ENCODE measurements at places on chromosomes 12 and 14. TPM values are rescaled to one million over a fixed set of nuclear protein-coding genes. Genes with fewer than 3 reads are reported as not detected.

GRCh38 chr12:75650595-75651341 is 139.4 kb upstream of the KRR1 start:
- no peaks in the 10 kb centered on the region for H3K4me1 ChIP-seq
- H3K4me3 ChIP-seq: no peak overlapping the region
- no peak overlapping the region for H3K27ac ChIP-seq
- no peaks in the 10 kb centered on the region for H3K36me3 ChIP-seq
- DNase-seq: no peak
- H3K27me3 ChIP-seq: no peaks in the 10 kb centered on the region

OTOGL gene
- 0.15 TPM for total RNA-seq

DNA sequence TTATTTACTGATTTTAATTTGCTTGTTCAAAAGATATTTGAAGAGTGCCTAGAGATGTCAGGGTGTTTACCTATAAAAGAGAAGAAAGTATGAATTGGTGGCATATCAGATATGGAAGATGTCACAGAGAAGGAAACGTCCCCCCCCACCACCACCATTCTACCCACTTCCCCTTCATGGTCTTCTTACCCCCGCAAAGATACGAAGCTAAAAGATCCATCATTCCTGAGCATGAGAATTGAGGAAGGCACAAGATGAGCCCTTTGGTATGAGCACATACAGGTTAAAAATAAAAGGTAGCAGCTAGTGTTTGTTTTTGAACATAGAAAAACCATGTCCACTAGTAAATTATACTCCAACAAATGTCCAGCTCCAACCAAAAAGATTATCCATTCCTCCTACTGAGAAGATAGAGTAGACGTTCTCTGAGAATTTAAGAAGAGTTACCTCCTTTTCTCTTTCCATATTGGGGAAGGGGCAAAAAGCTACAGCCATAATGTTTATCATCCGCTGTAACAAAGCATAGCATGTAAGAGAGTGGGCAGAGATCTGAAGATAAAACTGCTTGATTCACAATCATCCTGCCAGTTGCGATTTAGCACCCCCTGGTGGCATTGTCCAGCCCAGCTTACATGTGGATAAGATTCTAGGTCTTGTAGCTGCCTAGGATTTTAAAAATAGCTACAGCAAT is 29.1 kb downstream of the NFYB start:
- H3K4me3 ChIP-seq: no peak overlapping the region
- H3K36me3 ChIP-seq: no peaks in the 10 kb centered on the region
- no peaks in the 10 kb centered on the region for H3K4me1 ChIP-seq
- H3K27me3 ChIP-seq: no peaks in the 10 kb centered on the region

- peak overlapping the region; percentile 92 for H3K27ac ChIP-seq
- peak; percentile 89 for DNase-seq
- H3K4me1 ChIP-seq: peaks cover 69% of the 10 kb centered on the region
- H3K4me3 ChIP-seq: peak overlapping the region; percentile 47
- peaks cover 73% of the 10 kb centered on the region for H3K27me3 ChIP-seq
Observed at GRCh38 chr14:37595809-37596621, 586 bp downstream of the TTC6 start.

DNA sequence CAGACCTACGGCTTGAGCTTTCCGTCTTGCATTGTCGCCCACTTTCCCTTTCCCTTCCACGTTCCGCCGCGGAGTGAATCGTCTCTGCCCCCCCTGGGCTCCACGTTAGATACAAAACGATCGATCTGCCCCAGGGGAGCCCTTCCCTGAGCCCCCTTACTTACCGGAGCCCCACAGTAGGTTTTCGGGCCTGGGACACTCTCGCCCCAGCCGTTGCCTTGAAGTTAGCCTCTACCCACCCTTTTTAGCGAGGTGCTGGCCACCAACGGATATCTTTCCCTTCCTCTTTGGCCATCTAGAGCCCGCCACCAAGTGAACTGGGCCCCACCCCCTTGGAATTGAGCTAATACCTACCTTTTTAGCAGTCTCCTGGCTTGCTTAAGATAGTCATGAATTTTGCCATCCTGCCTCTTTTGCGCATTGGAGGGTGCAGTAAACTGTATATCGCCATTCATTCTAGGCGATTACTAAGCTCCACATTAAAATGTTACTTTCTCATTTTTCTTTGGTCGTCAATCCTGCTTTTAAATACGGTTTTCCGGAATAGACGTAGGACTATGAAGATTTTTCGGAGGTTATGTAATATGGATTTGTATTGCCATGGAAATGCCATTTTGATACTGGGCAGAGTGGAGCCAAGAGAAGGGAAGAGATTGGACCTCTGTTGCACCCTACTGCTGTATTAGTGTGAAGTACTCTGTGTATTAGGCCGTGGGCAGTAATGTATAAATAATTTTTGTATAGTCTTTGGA is 764 bp downstream of the RBM25 start:
- peak; percentile 40 for DNase-seq
- H3K27me3 ChIP-seq: no peaks in the 10 kb centered on the region
- H3K27ac ChIP-seq: peak overlapping the region; percentile 93
- peak overlapping the region; percentile 64 for H3K4me3 ChIP-seq
- H3K4me1 ChIP-seq: peaks cover 22% of the 10 kb centered on the region
- H3K36me3 ChIP-seq: no peaks in the 10 kb centered on the region

DNA sequence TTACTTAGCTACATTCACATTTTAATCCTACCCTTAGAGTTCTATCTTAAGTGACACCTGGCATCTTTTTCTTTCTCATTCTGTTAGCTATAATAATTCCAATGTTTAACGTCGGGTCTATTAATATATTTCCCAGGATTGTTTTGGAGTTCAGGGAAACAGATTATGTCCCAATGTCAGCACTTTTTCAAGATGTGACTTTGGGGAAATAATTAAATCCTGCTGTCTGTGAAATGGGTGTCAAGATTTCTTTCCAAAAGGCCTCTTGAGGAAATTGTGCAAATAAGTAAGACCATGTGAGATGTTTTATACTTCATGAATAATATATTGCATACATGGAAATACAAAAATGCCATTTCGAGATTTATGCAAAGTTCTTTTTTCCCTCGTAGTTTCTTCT is 887.6 kb upstream of the SEL1L start:
- H3K4me1 ChIP-seq: no peaks in the 10 kb centered on the region
- H3K27me3 ChIP-seq: no peaks in the 10 kb centered on the region
- no peak overlapping the region for H3K4me3 ChIP-seq
- H3K27ac ChIP-seq: no peak overlapping the region
- no peaks in the 10 kb centered on the region for H3K36me3 ChIP-seq
- no peak for DNase-seq

DNA sequence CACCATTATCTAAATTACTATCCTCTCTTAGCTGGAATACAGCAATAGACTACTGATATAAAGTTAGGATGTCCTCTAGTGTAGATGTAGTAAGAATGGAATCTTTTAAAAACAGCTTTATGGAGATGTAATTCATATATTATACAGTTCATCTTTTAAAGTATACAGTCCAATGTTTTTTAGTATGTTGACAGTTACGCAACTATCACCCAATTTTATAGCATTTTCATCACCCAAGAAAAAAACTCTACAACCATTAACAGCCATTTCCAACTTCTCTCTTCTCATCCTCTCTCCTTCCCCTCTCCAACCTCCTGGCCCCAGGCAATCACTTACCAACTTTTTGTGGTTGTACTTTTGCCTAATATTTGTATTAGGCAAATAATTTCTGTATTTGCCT is 22.6 kb downstream of the EPYC start:
- H3K4me3 ChIP-seq: no peak overlapping the region
- H3K27me3 ChIP-seq: no peaks in the 10 kb centered on the region
- H3K4me1 ChIP-seq: no peaks in the 10 kb centered on the region

OR6J1 gene
- not detected for total RNA-seq

DNA sequence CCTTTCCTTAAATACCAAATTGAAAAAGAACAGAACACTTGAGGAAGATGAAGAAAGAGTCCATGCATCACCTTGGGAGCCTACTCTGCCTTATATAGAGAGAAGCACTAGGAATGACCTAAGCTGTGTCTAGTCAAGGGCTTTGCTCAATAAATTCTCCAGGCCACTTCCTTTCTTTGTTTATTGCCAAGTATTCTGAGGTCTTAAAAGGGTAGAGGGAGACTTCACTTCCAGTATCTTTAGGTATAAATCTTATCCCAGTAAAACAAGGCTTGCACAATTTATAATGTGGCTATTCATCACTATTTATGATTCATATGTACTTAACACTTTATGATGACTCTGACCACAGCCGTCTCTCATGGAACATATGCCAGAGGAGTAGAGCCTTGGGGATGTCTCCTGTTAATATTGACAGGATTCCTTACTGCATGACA is 85.1 kb upstream of the ARHGAP5 start:
- no peak overlapping the region for H3K27ac ChIP-seq
- H3K27me3 ChIP-seq: no peaks in the 10 kb centered on the region
- DNase-seq: no peak

- no peaks in the 10 kb centered on the region for H3K36me3 ChIP-seq
- no peak overlapping the region for H3K27ac ChIP-seq
- peaks cover 9% of the 10 kb centered on the region for H3K27me3 ChIP-seq
- H3K4me3 ChIP-seq: peak overlapping the region; percentile 35
Observed at GRCh38 chr14:102544747-102545460, 35.3 kb upstream of the ANKRD9 start.

DNA sequence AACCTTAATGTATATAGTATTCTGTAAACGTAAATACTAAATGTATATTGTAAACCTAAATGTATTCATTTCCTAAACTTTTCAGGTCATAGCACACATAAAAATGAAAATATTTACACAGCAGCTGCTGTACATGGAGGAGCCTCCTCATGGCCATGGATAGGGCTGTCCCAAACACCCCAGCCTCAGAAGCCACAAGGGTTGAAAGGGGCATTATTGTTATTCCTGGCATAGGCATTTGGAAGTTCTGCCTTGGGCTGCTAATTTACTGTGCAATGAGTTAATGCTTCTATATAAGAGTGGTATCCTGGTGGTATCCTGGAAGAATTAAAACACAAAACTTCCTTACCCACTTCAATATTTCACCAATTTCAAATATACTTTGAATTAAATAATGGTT is 159.4 kb downstream of the SLC5A8 start:
- H3K36me3 ChIP-seq: no peaks in the 10 kb centered on the region
- no peak for DNase-seq
- H3K27me3 ChIP-seq: no peaks in the 10 kb centered on the region
- H3K4me3 ChIP-seq: no peak overlapping the region

MYH7 gene
- total RNA-seq: not detected
